ENCODE measurements at places on chromosomes 12 and 14.

DNA sequence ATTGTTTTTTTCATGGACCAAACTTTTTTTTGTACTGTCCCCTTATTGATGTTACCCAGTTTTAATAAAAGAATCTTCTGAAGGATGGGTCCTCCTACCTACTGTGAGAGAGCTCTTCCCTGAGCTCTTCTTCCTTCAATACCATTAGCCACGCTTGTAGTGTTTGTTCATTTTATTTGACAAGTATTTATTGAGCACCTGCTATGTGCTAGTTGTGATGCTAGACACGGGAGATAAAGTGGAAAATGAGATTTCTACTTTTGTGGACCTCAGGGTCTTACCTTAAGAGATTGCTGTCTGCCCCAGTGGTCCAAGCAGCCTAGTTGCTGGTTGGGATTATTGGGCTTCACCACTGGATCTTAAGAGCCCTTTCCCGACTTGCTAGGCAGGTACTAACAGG lies 3.2 kb upstream of the GPD1 start:
- no peak for DNase-seq

DNA sequence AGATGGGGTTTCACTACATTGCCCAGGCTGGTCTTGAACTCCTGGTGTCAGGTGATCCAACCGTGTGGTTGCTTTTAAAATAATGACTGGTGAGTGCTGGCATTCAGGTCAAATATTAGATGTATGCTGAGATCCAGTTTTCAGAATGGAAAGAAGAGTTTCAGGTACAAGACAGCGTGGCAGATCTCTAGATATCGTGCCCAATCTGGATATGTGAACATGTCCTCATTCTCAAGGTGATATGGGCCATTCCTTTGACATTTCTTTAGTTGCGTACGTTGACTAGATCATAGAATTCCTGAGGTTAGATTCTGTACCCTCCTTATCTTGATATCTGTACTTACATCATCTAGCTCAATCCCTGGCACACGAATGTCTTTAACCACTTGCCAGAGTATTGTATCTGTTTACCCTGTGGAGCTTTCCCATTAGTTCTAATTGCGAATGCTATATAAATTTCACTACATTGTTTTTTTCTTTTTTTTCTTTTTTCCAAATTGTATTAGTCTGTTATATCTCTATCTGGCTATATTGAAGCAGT lies 80.2 kb downstream of the ANO6 start:
- no peak for DNase-seq

- no peak for DNase-seq
Measured at GRCh38 chr14:93212432-93212831, 5.4 kb downstream of the UBR7 start.

- no peak for DNase-seq
Measured at GRCh38 chr12:25322351-25322750, 71.6 kb upstream of the KRAS start.

GRCh38 chr12:80205960-80206359 lies 106.6 kb downstream of the OTOGL start:
- DNase-seq, result no peak

DNA sequence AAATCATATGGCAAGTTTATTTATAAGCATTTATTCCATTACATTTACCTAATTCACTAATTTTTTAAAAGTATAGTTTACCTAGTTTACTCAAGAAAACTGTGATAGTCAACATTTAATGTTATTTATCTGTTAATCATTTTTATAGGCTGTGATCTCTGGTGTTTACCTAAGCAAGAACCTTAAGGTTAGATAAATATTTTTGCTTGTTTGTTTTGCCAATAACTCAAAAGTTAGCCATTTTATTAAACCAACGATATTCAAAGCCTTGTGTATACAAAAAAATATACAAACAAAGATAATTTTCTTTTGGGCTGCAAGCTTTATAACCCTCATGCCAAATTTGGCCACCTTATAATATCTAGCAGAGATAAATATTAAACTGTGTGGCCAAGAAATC lies 157.3 kb downstream of the SLCO1B3 start:
- no peak for DNase-seq

GRCh38 chr12:119117936-119118335 lies 60.8 kb upstream of the HSPB8 start:
- no peak for DNase-seq
